T-helper 1 cell (primary cell): ENCODE measurements at places on chromosomes 5 and 9.

GRCh38 chr9:85344901-85345300, 396.9 kb downstream of the AGTPBP1 start:
- DNase-seq: no peak

- DNase-seq: no peak
Measured at GRCh38 chr5:142248853-142249462, 75.9 kb downstream of the SPRY4 start.

DNA sequence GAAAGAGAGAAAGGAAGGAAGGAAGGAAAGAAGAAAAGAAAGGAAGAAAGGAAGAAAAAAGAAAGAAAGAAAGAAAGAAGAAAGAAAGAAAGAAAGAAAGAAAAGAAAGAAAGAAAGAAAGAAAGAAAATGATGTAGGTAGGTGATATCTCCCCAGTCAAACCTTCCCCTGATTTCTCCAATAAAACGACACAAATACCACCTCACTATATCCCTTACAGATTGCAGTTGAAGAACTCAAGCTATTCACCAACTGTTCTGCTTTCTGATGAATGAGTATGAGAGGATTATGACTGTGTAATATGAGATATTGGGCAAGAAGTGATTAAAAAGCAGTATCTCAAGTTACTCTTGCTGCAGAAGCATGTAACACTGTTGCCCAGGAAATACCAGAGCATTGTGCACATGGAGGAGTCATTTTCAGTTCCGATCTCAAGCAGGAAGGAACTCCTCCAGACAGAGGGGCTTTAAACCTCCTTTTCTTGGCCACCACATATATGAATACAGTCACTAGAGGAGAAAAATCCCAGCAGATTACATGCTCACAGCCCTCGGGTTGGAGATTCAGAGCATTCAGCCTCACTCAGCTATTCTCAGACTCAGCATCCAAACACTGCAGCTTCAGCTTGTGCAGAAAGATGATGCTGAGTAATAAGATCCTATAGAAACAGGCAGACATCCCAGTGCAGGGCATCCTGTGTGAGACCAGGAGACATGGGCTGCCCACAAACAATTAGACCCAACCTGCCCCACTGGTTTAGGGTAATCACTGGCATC, 61.4 kb downstream of the UGCG start:
- no peak for DNase-seq

GRCh38 chr5:18985171-18985758, 1002.7 kb downstream of the CDH18 start:
- no peak for DNase-seq

DNA sequence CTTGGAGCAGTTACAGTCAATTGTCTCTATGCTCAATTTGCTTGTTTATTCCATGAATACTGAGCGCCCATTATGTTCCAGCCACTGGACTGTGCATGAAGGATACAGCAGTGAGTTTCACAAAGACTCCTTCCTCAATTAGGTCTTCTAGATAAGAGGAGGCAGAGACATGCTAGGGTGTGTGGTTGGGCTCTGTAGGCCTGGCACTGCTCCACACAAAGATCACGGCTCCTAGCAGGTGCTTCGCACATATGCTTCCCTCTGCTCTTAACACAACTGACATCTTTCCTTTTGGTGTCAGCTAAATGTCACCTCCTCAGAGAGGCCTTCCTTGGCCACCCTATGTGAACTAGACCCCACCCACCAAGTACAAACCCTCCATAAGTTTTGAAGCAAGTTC, 10.9 kb downstream of the IL12B start:
- no peak for DNase-seq

- no peak for DNase-seq
Measured at GRCh38 chr9:122318284-122318683, 52.5 kb upstream of the PTGS1 start.

DNA sequence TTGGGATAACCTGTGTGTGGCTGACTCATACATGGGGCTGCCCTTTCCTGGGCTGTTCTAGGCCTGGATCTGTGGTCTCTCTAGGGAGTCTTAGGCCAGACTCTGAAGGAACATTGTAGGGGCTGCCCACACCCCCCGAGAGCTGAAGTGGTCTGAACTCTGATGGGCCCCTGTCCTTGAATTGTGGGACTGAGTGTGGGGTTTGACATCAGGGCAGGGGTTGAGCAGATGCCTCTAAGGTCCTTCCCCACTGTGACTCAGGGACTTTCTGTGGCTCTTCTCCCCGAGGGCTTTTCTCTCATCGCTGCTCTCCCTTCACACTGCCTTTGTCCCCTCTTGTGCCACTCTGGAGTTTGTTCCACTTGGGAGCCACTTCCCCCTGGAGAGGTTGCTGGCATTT, 215.0 kb downstream of the MELK start:
- DNase-seq: no peak

DNA sequence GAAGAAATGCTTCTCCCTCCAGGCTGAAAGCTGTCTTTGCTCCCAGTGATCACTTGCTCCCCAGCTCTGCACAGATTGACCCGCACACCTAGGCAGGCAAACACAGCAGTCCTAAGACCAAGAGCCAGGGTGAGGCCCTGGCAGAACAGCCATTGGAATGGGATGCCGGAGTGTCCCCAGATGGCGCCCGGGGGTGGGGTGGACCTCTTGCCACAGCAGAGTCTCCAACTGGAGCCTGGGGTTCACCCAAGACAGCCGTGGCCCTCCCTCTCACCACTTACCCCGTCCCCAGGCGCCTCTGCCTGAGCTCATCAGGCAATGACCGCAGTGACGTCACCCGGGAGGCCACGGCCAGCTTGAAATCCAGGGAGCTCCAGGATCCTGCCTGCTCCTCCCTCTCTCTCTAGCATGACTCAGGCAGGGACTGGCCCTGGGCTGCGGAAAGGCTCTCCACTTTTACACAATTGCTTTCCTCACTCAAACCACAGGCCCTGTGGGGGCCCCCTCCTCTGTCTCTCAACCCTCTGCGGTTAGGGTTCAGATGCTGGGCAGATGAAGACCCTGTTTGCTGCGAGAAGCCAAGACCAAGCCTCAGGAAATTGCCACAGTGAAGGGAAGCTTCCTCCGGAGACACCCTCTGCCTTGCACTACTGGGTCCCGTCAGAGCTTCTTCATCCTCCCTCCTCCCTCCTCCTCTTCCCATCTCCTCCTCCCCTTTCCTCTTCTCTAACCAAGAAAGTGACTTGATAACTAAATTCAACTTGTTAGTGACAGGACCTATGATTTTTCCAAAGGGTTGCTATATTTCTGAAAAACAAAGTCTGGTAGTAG, 24.3 kb upstream of the PTGES start:
- no peak for DNase-seq

- no peak for DNase-seq
Measured at GRCh38 chr5:154487541-154487940, 9.5 kb upstream of the HAND1 start.

DNA sequence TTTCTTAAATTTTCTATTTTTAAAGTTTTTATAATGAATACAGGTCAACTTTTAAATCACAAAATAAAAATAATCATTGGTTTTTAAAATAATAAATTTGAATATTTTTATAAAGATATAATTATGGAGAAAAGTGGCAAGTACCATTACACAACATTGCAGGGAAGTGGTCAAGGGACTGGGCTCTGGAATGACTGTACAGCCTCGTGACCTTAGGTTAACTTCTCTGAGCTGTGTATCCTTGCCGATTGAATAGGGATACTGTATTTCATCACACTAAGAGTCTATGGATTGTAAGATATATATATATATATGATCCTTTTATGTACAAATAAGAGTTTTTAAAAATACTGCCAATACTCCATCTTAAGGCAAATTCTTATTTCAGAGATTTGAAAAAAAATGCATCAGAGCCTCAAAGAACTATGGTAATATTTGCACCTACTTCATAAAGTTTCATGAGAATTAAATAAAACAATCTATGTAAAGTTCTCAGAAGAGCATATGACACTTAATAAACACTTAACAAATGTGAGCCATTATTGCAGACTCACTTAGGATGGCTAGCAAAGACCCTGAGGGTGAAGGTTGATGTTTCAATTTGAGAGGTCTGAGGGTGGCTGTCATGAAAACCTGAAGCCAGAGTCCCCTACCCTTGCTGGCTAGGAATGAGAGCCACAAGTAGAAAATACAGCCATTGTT, 136.5 kb downstream of the CCDC192 start:
- DNase-seq: no peak

DNA sequence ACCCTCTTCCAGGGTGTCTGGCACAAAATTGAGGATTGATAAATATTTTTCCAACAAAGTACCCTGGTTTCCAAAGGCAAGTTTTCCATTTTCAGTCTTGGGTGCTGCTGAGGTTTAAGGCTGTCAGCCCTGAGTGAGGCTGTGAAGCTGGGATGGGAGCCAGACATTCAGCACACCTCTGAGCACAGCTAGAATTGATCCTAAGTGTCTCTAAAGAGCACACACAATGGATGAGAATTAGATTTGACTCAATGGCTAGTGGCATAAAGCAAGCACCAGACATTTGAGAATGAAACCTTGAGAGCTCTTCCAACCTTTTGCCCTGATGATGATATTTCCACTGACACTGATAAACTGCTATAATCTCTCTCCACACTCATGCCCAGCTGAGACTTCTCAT, 131.5 kb downstream of the MARCHF11 start:
- no peak for DNase-seq
